GM12878 (cell line): ENCODE measurements at places on chromosomes 1 and 21. TPM values are rescaled to one million over a fixed set of nuclear protein-coding genes. Genes with fewer than 3 reads are reported as not detected.

TMEM53 gene
- 22.5 and 24.0 TPM in 2 replicates for polyA plus RNA-seq

OR2T35 gene
- polyA plus RNA-seq = 0.10 and 0.12 TPM in 2 replicates

PPOX gene
- polyA plus RNA-seq = 25.2 and 28.6 TPM in 2 replicates

LAMC2 gene
- polyA plus RNA-seq = 0.80 and 0.82 TPM in 2 replicates

KCNK1 gene
- polyA plus RNA-seq = 15.1 and 15.6 TPM in 2 replicates

TIMM17A gene
- polyA plus RNA-seq = 175 and 180 TPM in 2 replicates

PLEKHA6 gene
- polyA plus RNA-seq = not detected in 2 replicates

FHAD1 gene
- polyA plus RNA-seq = 0.20 TPM in 1 of 2 replicates, not detected in the other

TMEM51 gene
- 3.6 and 4.0 TPM in 2 replicates for polyA plus RNA-seq

RPE65 gene
- polyA plus RNA-seq = not detected in 2 replicates

LHX8 gene
- not detected in 2 replicates for polyA plus RNA-seq

HSD11B1 gene
- not detected in 2 replicates for polyA plus RNA-seq

ALPL gene
- polyA plus RNA-seq = 0.19 and 0.59 TPM in 2 replicates

CBR3 gene
- 16.3 and 16.4 TPM in 2 replicates for polyA plus RNA-seq

HTR6 gene
- polyA plus RNA-seq = 0.79 and 2.5 TPM in 2 replicates

ATP6V1G3 gene
- not detected in 2 replicates for polyA plus RNA-seq

CTSS gene
- 49.7 and 52.4 TPM in 2 replicates for polyA plus RNA-seq

C1orf210 gene
- not detected in 2 replicates for polyA plus RNA-seq

CTSK gene
- polyA plus RNA-seq = 0.38 and 0.54 TPM in 2 replicates

HORMAD1 gene
- not detected in 2 replicates for polyA plus RNA-seq

GNAT2 gene
- polyA plus RNA-seq = 0.37 and 0.46 TPM in 2 replicates

CLCA1 gene
- polyA plus RNA-seq = not detected in 2 replicates

PAQR6 gene
- 0.88 and 1.3 TPM in 2 replicates for polyA plus RNA-seq

FLAD1 gene
- polyA plus RNA-seq = 82.5 and 84.3 TPM in 2 replicates

FCRL4 gene
- polyA plus RNA-seq = 0.08 and 0.09 TPM in 2 replicates

CA6 gene
- polyA plus RNA-seq = not detected in 2 replicates
